Glutamatergic neuron (in vitro differentiated cells): ENCODE measurements at places on chromosomes 1 and 21. TPM values are rescaled to one million over a fixed set of nuclear protein-coding genes. Genes with fewer than 3 reads are reported as not detected.

DCST1 gene
- total RNA-seq = not detected

DNA sequence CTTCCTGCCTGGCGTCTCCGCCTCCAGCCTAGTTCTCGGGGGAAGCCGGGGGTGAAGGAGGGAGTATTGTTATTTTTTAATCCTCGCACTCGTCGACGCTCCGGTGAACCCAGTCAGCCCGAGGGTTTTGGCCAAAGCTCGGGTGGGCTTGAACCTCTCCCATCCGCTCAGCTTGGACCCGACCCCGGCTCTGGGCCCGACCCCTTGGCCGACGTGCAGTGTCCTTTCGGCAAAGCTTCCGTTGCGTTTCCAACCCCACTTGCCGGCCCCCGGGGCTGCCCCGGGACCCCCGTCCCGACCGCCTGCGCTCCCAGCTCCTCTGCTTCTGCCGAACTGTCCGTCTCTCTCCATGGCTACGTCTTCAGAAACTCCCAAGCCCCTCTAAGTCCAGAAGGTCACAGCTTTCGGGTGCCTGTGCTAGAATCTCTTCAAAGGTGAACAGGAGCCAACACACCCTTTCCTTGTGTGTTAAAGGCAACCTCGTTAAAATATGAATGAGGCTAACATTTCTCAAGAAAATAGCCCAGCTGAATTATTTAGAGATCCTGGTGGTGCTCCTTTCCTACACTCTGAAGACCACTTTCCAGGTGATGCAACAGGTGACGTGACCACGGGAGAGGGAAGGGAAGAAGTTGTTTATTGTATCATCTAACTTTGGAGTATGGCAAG is 647 bp downstream of the DESI2 start:
- H3K27me3 ChIP-seq = peaks cover 7% of the 10 kb centered on the region
- no peak overlapping the region for H3K4me3 ChIP-seq
- no peak overlapping the region for H3K27ac ChIP-seq
- DNase-seq = no peak
- peaks cover 10% of the 10 kb centered on the region for H3K4me1 ChIP-seq
- no peaks in the 10 kb centered on the region for H3K36me3 ChIP-seq

DNA sequence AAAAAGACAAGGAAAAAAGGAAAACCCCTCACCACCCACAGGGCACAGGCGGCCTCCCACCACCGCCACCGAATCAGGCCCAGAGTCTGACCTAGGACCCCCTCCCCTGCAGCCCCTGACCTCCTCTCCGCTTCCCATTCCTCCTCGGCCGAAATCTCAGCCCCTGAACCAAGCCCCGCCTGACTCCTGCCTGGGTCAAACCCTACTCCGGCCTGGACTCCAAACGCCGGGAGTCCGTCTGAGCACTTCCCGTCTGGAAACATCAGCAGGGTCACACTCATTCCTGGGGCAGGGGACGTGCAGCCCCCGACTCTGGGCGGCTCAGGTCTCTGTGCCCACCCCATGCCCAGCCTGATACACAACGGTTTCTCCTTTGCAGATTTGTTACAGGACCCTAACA is 26.4 kb upstream of the SUMO3 start:
- H3K4me3 ChIP-seq = no peak overlapping the region
- H3K27ac ChIP-seq = no peak overlapping the region
- peaks cover 13% of the 10 kb centered on the region for H3K27me3 ChIP-seq
- peaks cover 5% of the 10 kb centered on the region for H3K4me1 ChIP-seq

AHDC1 gene
- 131 TPM for total RNA-seq

CR1L gene
- not detected for total RNA-seq

TBCE gene
- 30.7 TPM for total RNA-seq

GRCh38 chr1:219365451-219365850 is 191.8 kb downstream of the LYPLAL1 start:
- H3K4me1 ChIP-seq = no peaks in the 10 kb centered on the region
- H3K27ac ChIP-seq = no peak overlapping the region
- no peaks in the 10 kb centered on the region for H3K36me3 ChIP-seq
- peaks cover 2% of the 10 kb centered on the region for H3K27me3 ChIP-seq
- DNase-seq = no peak
- no peak overlapping the region for H3K4me3 ChIP-seq

DNA sequence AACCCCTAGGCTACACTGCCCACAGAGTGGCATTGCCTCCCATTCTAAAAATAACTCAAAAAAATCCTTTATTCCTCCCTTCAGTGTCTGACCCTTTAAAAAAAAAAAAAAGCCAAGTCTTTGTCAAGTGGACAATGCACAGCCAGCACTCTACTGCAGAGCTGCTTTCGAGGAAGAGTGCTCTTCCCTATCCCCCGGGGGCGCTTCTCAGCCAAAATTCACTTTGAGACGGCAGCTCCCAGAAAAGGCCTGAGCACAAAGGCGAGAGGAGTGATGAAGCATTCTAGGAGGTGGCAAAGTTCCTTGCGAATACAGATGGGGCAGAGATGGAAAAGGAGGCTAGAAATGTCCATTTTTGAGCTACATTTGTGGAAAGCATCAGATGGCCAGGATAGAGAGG is 23.3 kb downstream of the EPHA10 start:
- peaks cover 11% of the 10 kb centered on the region for H3K27me3 ChIP-seq
- no peak for DNase-seq
- H3K4me3 ChIP-seq = no peak overlapping the region
- H3K36me3 ChIP-seq = no peaks in the 10 kb centered on the region

CTBS gene
- total RNA-seq = 2.0 TPM
